Activated CD4-positive, alpha-beta memory T cell treated with anti-CD3 and anti-CD28 coated beads for 36 hours (primary cell): ENCODE measurements at places on chromosomes 13 and 19. TPM values are rescaled to one million over a fixed set of nuclear protein-coding genes. Genes with fewer than 3 reads are reported as not detected.

DNA sequence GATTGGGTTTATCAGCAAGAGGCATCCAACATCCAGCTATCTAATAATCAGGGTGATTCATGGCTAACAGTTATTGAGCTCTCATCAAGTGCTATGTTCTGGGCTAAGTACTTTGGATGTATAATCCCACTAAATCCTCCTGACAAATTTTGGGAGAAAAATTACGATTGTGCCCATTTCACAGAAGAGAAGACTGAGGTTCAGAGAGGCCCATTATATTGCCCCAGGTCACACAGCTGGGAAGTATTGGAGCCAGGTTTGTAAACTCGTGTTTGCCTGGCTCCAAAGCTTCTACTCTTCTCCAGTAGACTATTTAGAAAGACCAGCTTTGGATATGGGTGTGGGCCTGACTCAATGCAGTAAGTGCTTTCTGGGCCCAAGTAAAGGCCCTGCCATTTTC lies 20.9 kb upstream of the CALM3 start:
- DNase-seq, result no peak

DNA sequence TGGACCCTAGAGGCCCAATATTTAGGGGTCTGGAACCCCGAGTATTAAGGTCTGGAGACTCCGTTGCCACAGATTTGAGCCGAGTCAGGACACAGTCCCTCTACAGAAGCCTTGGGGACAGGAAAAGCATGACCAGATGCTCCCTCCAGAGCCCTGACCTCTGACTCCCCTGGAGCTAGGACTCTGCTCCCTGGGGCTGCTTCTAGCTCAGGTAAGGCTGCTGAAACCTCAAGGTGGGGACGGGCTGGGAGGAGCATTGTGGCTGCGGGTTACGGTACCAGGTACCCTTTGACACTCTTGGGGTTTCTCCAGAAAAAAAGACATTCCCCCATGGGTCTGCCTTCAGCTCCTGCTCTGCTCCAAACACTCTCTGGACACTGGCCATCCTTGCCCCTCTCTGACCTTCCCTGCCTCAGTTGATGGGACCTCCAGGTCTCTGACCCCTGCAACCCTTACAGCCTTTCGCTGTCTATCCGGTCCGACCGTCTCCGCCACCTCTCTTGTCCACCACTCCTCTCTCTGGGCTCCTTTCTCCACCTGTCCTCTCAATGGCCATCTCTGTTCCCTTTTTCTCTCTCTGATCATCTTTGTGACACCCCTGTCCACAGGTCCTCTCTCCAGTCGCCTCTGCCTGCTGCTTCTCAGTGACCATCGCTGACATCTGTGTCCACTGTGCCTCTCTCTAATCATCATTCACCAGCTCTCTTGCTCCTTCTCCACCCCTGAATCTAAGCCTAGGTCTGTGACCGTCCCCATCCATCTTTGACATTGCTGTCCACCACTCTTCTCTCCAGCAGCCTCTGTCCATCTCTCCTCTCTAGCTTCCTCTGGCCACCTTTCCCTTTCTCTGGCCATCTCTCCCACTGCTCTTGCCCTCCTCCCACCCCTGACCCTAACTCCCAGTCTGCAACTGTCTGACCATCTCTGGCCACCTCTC lies 1.4 kb downstream of the LRFN3 start:
- no peak for DNase-seq

GRCh38 chr19:52335768-52336116 lies 301 bp upstream of the ZNF610 start:
- no peak for DNase-seq

DNA sequence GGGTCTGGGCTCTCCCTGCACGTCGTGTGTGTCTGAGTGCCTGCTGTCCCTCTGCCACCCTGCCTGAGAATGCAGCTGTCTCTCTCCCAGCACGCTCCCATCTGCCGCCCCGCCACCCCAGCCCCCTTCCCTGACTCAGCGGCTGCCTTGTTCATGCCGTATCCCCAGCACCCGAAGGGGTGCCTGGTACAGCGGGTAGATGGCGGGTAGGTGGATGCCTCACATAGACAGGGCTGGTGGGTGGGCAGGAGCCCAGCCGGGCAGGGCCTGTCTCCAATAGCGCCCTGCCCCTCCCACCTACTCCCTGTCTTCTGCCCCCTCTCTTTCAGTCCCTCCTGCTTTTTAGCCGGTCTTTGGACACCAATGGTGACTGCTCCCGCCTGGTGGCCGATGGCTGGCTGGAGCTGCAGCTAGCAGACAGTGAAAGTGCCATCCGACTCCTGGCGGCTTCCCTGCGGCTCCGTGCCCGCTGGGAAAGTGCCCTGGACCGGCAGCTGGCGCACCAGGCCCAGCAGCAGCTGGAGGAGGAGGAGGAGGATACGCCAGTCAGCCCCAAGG lies 30.3 kb downstream of the DHX34 start:
- DNase-seq, result no peak

DNA sequence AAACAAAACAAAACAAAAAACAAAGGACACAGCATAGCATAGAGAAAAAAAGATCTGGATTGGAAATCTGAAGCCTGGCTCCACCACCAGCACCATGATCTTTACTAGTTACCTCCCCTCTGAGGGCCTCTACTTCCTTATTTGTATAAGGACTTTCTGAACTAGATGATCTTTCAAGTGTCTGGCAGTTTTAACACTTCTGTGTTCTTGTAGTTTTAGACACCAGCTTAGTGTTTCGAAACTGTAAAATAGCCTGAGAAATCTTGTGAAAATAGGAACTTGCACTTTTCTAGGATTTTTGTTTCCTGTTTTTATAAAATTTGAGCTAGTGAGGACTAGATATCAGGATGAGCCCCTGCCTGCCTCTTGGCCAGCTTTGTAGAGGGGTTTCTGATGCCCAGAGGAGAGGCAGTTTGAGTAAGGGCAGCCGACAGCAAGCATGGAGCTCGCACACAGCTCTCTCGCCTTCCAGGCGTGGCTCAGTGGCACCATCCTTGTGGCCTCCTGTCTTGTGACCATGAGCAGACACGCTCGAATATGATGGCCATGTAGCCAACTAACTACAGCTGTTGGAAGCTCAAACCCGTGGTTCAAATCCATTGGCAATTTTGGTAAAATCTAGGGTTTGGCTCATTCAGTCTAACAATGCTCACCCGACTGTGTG lies 319.0 kb downstream of the KCNRG start:
- no peak for DNase-seq

DNA sequence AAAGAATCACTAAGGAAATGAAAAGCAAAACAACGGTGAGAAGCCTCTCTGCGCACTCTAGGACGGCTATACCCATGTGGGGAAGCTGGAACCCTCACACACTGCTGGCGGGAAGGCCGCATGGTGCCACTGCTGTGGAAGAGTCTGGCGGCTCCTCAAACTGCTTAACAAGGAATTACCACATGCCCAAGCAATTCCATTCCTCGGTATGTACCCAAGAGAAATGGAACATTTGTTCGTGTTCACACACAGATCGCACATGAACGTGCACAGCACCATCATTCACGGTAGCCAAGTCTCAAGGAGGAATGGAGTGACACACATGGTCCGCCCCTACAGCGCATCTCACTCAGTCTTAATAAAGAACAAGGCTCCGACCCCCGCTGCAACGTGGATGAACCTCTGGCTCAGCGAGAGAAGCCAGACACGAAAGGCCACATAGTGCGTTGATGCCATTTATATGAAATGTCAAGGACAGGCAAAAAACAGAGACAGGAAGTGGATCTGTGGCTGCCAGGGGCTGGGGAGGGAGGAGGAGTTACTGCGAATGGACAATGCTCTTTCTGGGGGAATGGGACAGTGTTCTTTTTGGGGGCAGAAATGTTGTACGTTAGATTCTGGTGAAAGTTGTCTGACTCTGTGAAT lies 7.6 kb downstream of the CAPS start:
- no peak for DNase-seq

DNA sequence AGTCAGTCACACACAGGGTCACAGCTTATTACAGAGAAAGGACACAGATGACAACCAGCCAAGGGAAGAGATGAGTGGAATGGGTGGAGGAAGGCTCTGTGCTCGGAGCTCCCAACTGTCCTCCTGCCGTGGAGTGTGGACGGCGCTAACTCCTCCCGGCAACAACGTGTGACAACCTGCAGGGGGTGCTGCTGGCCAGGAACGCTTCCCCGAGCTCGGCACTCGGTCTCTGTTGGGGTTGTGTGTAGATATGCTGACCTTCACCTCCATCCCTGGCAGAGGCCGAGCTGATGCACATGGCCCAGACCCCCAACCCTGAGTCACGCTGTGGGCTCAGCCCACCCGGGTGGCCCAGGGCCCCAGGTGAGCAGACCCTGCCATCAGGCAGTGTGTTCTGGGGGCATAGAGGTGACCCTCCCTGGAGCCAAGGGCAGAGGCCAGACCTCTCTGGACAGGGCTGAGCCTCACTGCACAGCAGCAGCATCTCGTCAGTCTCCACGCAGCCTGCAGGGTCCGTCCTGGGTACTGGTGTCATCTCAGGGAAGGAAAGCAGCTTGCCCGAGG lies 14.1 kb downstream of the ZNF444 start:
- DNase-seq, result no peak

DNA sequence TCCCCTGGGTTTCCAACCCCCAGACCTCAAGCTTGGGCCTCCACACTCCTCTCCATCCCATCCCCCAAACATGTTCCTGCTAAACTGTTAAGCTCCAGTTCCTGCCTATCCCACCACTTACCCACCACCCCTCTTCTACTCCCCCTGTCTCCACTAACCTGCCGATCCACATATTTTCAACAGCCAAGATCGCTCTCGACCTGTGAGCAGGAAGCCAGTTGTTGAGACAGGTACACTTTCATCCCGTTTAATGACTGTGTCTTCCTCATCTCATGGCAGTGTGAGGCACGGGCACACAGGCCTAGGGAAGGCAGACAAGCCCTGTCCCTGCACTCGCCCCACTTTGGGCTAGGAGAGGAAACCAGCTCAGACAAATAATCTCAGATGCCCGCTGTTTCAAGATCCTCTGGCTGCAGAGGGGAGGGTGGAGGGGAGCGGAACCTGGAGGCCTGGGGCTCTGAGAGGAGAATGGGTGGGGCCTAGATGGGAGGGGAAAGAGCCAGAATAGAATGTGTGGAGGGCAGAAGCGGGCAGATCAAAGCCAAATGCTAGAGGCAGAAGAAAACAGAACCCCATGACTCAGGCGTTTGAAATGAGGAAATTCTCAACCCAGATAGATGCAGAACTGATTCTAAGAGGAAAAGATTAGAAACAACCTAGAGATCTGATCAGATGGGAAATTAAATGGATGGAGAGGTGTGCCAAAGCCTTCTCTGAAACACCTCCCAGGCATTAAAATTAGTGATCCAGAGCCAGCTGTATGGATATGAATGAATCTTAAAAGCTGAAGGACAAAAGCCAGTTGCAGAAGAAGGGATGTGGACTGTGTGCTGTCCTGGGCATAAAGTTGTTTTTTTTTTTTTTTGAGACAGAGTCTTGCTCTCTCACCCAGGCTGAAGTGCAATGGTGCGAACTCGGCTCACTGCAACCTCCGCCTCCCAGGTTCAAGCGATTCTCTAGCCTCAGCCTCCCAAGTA lies 16.9 kb upstream of the CYP2S1 start:
- peak; percentile 53 for DNase-seq

DNA sequence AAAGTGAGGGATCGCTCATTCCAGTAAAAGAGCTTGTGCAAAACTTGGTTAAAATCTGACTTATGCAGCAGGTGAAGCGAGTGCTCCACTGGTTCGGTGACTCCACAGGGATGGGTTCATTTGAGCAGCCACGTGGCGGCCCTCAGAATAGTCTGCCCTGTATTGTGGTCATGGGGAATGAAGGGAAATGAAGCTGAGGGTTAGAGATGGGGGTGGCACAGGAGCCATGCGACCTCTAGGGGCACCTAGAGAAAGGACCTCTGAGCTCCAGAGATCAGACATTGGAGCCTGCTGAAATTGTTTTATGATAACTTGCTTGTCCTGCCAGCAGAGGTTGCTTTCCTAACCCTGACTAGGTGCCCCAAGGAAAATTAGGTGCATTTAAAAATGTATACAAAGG lies 26.6 kb downstream of the CBY2 start:
- DNase-seq, result peak; percentile 10

GRCh38 chr19:44992336-44993163 lies 8.7 kb upstream of the RELB start:
- DNase-seq, result no peak

- DNase-seq, result no peak
Measured at GRCh38 chr19:19098084-19098702, 34.4 kb downstream of the SLC25A42 start.

DNA sequence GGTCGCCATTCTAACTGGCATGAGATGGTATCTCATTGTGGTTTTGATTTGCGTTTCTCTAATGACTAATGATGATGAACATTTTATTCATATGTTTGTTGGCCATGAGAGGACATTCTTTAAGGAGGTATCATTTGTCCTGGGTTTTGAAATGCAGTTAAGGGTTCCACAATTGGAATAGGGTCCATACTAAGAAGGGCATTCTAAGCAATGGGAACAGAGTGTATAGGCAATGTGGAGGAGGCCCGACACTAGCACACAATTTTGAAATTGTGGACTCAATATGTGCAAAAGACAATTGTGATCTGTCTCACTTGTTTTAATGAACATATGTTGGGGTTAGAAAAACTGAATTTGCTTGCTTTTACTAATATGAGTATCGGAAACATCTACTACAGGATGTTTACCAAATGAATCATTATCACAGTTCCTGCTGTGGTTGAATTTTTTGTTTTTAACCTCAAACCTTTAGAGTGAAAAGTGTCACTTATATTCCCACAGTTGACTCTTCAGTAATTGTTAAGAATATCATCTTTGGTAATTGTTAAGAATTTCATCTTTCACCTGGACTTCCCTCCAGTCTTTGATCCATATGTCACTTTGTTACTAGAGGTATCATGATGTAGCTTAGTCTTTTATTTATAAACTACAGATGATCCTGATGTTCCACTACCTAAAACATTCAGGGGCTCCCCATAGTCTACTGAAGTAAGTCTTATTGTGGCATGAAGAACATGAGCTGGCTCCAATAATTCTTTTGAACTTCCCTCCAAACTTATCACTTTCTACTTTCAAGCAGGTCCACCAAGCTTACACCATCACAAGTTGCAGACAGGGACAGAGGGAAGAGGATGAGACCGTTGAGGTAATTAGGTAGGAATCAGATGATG lies 109.7 kb upstream of the KLF12 start:
- DNase-seq, result peak; percentile 24

DNA sequence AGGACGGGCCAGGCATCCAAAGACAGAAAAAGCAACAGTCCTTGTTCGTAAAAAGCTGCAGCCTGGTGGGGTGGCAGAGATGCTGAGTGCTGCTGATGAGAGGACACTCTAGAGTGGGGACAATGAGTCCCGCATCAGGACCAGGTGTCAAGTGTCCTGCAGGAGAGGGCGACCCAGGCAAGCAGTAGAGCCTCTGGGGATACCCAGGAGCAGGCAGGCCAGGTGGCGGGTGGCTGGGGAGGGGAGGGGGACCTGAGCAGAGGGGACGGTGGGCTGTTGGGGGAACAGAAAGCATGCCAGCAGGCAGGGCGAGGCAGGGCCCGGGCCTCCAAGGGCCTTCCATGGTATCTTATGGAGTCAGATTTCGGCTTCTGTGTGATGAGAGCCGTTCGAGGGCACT lies 35.8 kb downstream of the GGACT start:
- DNase-seq, result no peak

Gene RFXANK
- total RNA-seq, result 73.7 TPM

Gene NLRP11
- total RNA-seq, result not detected

Gene ZNF304
- total RNA-seq, result 3.8 TPM

Gene KLHL1
- not detected for total RNA-seq

Gene SYDE1
- total RNA-seq, result 0.53 TPM

Gene KLK2
- not detected for total RNA-seq

Gene KIRREL2
- total RNA-seq, result 0.92 TPM

Gene ZNF540
- total RNA-seq, result 0.86 TPM
